Right ventricle myocardium superior (tissue), 1 donor: ENCODE measurements at places on chromosomes 6 and 20.

DNA sequence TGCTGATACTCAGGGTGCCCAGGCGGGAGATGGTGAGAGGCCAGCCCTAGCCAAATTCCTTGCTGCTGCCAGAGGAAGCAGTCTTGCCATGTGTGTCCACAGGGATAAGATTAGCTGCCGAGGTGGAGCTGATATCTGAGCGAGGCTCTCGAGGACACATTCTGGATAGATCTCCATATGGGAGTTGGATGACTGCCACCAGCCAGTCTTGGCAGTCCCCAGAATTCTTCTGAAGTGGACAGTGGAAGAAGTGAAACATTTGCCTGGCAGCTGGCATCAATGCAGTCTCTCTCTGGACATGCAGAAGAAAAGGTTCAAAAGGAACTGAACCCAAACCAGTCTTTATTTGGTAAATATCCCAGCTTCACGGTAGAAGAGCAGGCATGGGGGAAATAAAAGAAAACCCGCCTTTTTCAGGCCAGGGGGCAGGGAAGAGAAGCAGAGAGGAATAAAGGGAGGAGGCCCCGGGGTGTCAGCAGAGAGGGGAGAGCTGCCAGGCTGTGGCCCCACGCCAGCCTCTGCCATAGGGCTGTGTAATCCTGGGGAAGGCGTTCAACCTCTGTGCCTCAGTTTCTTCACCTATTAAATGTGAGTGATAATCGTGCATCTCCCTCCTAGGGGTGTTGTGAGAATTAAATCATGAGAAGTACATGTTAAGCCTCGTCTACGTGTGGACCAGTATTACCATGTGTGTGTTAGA is 3.7 kb upstream of the FUCA2 start:
- DNase-seq: peak; percentile 76

GRCh38 chr6:21091411-21091810 is 502.1 kb upstream of the SOX4 start:
- DNase-seq: no peak

- DNase-seq: peak; percentile 31
These were observed 84.2 kb upstream of the BHLHE23 start for GRCh38 chr20:63090682-63091571.

GRCh38 chr6:167826896-167827582 is at the start of gene AFDN:
AFDN (plus strand) TSS chr6:167826911; CDS start chr6:167827133, 222 bp downstream.
- peak; percentile 59 for DNase-seq
